GM23338 (cell line): ENCODE measurements at places on chromosomes 12 and 14.
A peak's percentile ranks its signal among the peaks of the same experiment; 100 is the strongest.

GRCh38 chr12:104533134-104533533 lies 76.4 kb downstream of the CHST11 start:
- no peak for DNase-seq

- DNase-seq: no peak
Measured at GRCh38 chr12:74446466-74446865, 91.2 kb upstream of the ATXN7L3B start.

- DNase-seq: no peak
Measured at GRCh38 chr14:106657460-106657859, 1131.1 kb downstream of the TMEM121 start.

GRCh38 chr12:113232840-113233585 lies 11.7 kb downstream of the TPCN1 start:
- DNase-seq: peak; percentile 92

DNA sequence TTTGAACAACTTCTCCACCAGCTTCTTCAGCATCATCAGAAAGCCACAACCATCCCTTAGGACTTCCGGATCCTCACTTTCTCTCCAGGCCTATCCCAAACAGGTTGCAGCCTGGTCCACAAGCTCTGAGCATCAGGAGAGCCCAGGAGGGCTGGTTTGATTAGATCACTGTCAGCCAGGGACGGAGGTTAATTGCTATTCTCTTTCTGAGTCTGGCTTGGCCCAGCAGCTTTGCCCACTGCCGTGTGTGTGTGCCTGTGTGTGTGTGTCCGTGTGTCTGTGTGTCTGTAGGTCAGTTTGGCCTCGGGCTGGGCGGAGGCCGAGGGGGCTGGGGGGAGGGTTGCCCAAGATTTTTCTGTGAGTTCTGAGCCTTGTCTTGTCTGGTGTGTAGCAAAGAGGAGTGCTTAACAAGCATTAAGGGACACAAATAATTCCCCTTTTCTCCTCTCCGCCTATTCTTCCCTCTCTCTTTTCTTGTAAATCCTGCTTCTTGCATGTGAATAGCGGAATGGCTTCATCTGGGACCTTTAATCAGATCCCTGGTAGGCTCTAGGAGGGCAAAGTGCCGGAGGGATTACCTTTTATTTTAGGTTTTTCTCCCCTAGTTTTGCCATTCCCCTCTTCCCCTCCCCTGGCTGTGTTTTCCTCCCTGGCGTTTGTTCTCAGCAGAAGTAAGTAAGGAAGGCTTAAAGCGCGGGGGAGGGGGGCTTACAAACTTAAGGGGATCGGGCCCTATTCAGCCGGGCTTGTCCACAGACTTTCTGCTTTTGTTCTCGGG lies 138.2 kb upstream of the LHX5 start:
- DNase-seq: peak; percentile 81

- DNase-seq: peak; percentile 80
Measured at GRCh38 chr12:19437996-19438395, 1.3 kb upstream of the AEBP2 start.

- no peak for DNase-seq
Measured at GRCh38 chr12:13165617-13166041, 30.9 kb upstream of the EMP1 start.

- DNase-seq: no peak
Measured at GRCh38 chr12:101021442-101021841, 188.6 kb downstream of the SLC5A8 start.

DNA sequence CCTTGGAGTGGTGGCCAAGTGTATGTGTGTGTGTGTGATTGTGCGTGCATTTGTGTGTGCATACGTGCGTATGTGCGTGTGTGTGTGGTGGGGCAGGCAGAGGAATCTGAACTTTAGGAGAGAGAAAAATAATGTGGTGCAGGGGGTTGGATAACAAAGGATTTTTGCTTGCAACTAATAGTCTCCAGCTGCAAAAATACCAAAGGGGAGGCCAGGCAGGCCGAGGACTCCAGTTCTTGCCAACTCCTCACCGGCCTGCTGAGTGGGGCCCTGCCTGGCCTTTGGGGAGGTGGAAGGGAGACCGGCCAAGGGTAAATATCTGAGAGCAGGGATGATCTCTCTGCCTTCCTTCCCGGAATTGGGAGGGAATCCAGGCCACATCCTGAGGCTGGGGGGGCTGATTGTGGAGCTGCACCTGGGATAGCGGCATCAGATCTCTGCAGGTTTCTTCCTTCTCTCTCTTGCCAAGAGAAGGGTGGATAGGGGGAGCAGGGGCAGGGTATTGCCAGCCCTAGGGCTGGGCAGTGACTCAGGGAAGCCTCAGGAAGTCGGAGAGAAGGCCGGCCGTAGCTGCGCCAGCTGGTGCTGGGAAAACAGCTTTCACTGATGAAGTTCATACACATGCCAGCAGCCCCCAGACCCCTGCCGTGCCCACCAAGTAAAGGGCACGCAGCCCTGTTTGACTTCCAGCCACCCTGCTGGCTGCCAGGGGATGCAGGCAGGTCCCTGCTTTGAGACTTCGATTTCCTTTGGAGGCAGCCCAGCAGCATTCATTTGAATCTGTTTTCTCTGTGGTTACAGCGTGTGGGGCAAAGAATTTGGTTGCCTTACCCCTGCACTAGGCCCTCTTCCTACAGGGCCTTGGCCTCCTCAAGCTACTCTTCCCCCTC lies 4.6 kb upstream of the LRP1-AS start:
- no peak for DNase-seq

DNA sequence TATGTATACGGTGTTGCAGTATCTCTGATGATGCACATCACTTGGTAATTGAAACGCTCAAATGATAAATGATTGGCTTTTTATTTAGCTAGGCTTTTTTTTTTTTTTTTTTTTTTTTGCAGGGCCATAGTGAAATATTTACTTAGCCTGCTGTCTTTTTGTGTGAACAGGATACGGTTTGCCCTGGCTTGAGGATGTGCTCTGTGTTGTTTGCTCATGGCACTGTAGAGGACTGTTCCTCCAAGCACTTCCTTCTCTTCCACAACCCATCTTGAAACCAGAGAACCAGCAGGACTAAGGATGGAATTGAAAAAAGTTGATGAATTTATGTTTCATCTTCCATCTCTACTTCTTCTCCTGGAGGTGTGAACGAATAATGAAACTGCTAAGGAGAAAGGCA lies 15.5 kb upstream of the SSPN start:
- DNase-seq: no peak
